AG09309 (cell line): ENCODE measurements at places on chromosomes 1 and 21.
A peak's percentile ranks its signal among the peaks of the same experiment; 100 is the strongest.

- no peak for DNase-seq
These were observed 20.0 kb downstream of the CITED4 start for GRCh38 chr1:40842207-40842606.

DNA sequence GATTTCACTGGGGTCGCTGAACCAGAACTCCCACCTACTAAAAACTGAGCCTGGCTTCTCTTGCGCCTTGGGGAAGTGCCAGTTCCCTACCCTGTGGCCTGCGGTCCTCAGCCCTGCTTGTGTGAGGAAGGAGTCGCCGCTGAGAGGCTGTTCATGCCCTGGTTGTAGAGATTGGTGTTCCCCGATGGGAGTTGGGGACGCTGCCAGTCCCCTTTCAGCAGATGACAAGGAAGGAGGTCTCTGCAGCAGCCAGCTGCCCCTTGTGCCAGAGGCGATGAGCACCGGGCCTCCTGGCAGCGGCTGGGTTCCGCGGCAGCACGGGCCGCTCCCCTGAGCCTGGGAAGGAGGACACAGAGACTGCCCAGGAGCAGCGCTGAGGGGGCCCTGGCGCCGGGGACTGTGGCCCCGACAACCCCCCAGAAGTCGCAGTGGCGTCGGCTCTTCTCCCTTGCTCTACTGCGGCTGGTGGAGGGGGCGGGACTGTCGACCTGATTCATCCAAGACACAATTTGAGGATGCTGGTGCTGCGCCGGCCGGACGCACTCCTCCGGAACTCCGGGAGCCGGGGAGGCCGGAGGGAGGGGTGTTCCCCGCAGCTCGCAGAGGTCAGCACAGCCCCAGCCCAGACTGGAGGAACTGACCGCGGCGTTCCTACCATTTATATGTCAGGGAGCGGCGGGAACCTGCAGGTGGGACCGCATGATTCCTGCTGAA lies 12.0 kb upstream of the ADORA3 start:
- no peak for DNase-seq

DNA sequence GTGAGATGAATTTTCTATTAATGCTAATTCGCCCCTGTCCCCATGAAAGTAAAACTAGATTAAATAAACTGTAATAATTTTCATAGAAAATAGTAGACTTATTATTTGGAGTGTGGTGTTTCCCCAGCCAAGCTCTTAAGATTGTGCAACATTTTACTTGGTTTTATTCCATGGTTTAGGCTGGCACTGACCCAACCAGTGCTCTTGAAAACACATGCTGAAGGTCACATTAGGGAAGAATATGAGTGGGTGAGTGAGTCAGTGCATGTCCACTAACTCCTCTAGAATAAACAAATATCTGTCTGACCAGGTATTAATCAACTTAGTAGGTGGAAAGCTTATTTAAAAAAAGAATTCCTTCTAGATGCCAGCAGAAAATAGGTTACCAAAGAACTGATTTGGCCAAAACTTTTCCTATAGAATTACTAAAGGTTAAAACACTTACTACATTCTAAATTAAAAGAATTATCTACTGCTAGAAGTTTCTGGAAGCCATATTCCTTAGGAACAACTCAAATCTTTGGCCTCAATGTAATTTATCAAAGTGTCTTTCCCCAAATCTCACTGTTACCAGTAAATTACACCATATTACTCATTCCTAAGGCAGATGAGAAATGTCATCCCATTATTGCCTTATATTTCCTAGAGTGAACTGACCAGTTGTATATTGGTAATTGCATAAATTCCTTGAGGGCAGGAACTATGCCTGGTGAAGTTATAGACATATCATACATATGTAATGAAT lies 89.7 kb upstream of the RGS1 start:
- peak; percentile 94 for DNase-seq

DNA sequence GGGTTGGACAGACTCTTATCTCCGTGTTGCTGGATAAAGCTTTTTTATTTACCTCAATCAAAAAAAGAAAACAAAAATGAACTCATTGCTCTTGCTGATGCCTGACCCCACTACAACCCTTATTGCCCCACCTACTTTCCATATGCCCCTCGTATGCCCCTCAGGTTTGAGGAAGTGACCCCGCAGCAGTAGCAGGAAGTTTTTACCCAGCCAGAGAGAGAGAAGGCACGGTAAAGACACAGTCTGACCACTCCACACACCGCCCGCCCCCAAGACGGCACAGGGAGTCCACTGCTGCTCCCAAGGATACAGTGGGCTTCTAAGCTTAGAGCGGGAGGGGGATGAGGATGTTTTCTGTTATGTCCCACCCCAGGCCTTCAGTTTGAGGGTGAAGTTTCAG lies 9.8 kb downstream of the PLEKHO1 start:
- DNase-seq, result no peak

DNA sequence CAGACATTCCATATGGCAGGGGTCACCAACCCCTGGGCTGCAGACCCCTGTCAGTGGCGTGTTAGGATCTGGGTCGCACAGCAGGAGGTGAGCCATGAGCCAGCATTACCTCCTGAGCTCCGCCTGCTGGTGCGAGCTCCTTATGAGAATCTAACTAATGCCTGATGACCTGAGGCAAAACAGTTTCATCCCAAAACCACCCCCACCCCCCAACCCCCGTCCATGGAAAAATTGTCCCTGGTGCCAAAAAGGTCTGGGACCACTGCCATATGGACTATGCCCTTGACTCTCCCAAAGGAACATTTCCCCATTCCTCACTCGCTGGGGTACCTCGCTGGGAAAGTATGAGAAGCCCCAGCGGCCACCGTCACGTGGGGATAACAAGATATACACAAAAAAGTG lies 6.4 kb upstream of the CPT2 start:
- no peak for DNase-seq

DNA sequence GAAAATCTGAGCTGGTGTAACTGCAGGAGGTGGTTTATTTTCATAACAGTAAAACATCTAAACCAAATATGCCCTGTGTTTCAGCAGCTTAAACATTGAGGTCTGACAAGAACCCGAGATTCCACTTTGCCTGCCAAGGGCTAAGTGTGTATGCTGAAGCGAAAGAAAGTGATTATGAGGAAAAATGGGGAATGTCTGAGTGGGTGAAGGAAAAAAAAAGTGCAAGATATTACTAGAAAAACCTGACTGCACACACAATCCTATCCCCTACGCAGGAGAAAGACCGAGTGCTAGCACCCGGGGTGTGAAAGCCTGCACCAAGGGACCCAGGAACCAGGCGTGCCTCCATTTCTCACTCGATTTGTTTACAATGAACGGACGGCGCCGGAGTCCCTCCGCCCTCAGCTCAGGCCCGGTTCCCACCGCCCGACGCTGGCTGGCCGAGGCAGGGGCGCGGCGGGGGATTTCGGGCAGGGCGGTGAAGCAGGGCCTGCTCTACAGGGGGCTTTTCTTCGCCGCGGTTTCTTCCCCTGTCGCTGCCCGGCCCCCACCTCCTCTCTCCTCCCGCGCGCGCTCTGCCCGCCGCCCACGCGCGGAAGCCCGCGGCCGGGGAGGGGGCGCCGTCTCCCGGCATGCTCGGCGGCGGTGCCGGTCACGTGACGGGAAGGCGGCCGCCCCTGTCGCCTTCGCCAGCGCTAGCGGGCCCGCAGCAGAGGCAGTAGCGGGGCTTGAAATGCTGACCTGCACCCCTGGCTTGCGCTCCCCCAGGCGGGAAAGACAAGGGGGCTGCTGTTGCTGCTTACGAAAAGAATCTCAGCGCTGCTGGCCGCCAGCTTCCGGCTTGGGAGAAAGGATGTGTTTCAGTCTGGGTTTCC lies 35.9 kb downstream of the ITPKB start:
- no peak for DNase-seq

DNA sequence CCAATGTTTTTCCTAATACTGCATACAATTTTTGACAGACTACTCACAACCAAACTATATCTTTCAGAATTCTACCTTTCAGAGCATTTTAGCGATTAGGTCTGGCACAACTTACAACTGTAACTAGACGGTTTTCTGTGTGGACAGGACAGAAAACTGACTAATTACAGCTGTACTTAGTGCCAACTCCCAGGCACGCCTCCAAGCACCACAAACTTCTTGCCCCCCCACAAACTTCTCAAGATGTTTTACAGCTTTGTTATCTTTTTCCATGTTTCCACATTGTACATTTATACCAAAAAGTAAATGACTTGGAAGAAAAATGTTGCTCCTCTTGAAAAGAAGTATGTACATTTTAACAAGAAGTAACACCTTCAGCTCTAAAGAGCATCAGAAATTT lies 13.8 kb downstream of the LYST start:
- no peak for DNase-seq

- no peak for DNase-seq
These were observed 1797.7 kb downstream of the MRPL39 start for GRCh38 chr21:23809573-23809972.

GRCh38 chr1:205232945-205233397 lies 5.2 kb downstream of the TMCC2 start:
- DNase-seq, result no peak

DNA sequence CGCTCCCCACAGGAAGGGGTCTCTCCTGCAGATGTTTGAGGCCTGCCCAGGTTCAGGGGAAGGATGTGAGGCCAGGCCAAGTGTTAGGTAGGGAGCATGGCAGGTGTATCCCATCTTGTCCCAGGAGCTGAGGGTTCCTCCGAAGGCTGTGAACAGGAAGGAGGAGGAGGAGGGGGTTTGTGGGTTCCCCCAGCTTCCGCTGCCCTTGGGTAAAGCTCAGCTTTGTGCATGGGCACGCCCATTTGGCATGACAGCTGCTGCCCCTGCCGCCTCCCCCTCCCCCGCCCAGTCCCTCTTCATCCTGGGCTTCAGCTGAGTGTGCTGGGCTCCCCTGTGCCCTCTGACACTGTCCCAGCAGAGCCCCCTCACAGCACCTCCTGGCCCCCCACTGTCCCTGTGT lies 25.5 kb downstream of the TNFRSF8 start:
- no peak for DNase-seq

- no peak for DNase-seq
These were observed 52.4 kb upstream of the GPR157 start for GRCh38 chr1:9181176-9181906.

DNA sequence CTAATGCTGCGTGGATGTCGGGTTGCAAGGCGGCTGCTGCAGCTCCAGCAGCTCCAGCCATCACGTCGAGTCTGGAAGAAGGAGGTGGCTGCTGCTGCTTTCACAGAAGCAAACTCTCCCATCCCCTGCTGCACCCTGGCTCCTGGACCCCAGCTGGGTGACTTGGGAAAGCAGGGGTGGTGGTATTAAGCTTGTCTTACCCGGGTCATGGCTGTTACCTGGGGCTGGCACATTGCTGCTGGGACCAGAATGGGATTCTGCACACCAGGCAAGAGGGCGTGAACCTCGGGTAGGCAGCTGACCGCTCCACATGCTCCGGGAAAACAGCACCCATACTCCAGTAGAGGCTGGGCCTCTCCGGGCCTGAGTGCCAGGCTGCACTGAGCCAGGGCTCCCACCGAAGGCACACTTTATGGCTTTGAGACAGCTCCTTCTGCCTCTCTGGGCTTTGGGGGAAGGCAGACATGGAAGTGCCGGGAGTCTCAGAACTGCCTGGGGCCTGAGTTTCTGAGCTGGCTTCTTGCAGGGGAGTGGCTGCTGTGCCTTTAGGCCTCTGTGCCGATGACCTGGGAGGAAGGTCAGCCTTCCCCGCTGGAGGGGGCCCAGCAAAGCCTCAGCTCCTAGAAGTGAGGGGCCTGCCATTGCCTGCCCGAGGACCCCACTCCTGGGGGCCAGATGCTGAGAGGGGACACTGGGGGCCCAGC lies 1.2 kb downstream of the SMIM1 start:
- no peak for DNase-seq

DNA sequence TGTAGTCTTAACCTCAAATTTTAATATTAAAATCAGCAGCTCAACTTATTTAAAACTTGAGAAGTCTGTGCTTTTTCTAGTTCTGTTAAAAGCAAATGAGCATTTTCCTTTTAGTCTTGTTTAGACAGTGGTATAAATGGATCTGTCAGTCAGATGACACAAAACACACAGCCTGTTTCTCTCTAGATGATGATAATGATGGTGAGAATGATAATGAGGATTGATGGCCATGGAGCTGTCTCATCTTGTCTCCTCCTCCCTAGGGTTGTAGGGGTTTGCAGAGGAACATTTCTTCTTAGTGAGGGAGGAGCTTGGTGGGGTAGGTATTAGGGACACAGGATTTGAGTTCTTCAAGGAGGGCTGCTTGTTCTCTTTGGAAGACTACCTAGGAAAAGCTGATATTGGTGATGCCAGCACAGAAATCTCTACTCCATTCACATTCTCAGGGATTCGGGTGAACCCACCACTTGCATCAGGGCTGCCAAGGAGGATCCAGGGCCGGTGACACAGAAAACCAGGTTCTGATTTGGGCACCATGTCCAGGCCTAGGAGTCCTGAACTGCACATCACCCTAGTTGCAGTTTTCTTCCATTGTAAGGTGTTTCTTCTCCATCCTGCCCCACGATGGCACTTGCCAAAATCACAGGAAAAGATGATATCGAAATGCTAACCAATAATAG lies 147.6 kb downstream of the RHOU start:
- DNase-seq, result no peak

- DNase-seq, result no peak
These were observed 464.8 kb downstream of the PTBP2 start for GRCh38 chr1:97186381-97186780.

DNA sequence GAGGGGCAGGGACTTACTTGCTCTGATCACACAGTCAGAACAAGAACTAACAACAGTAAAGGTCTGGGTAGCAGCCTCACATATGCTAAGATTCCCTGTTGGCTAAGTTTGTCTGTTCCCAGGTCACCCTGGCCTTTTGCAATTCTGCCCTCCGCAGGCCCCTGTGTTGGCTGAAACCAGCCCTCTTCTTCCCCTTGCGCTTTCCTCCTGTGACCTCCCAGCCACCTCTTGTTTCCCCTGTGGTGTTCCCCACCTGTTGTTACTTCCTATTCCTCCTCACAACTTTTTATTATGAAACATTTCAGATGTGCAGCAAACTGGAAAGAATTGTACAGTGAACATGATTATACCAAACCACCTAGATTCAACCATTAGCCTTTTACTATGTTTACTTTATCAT lies 23.4 kb downstream of the MAPKAPK2 start:
- no peak for DNase-seq

- DNase-seq, result no peak
These were observed 21.9 kb downstream of the TMCC2 start for GRCh38 chr1:205249651-205250050.

- no peak for DNase-seq
These were observed 128.0 kb downstream of the ADAMTS1 start for GRCh38 chr21:26717146-26717739.

DNA sequence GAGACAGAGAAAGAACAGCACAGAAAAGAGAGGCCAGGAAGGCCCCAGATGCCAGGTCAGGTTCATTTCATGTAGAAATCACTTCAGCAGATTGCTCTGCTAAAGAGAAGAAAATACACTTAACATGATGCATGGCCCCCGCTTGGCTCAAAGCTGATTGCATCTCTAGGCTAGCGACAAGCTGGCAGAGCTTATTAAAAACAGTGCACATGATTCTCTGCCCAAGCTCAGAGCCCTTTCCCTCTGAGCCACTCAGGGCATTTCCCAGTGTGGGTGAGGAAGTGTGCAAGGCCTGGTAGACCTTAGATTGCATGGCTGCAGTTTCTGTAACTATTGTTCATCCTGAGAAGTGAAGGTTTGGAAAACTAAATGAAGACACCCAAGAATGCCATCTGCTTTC lies 3.3 kb upstream of the CAPN9 start:
- DNase-seq, result no peak

GRCh38 chr1:176543360-176544129 lies 80.6 kb downstream of the PAPPA2 start:
- DNase-seq, result no peak
